IMR-90 (cell line): ENCODE measurements at places on chromosomes 2 and 18. TPM values are rescaled to one million over a fixed set of nuclear protein-coding genes. Genes with fewer than 3 reads are reported as not detected.

DNA sequence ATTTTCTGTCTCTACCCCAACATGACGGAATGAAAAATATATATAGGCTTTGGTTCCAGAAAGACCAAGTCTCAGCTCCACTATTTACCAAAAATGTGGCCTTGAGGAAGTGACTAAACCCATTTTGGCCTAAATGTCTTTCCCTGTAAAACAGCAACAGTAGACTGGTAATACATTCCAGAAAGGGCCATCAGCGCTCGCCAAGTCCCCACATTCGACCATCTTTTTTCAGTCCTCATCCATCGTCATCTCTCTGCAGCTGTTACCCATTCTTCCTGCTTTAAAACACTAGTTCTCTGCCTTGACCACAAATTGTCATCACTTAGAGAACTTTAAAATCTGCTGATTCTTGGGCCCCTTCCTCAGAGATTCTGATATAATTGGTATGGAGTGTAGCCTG, 183.8 kb upstream of the CTAGE1 start:
- DNase-seq: no peak

The MC4R gene
- 0.18 and 0.28 TPM in 2 replicates for total RNA-seq

GRCh38 chr2:40823478-40823877, 371.6 kb upstream of the SLC8A1 start:
- no peak for DNase-seq

DNA sequence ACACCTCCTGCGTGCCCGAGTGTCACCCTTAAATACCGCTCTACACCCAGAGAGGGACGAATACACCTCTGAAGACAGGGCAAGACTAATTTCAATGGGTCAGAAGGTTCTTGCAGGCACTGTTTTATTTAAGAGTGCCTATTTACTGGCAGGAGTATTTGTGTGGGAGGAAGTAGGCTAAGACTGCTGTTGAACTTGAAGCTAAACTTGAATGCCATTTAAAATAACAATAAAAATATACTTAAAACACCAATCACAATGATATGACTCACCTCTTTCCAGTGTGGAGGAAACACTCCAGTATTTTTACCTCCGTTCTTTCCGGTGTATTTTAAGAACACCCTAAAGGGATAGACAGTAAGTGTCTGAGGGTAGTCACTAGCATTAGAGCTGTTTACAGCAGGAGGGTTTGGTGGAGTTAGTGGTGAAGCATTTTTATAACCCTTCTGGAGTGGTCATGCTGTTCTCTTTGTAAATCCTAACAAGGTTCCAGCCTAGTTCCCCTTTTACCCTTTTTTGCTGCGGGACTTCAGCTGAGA, 9.6 kb upstream of the HOXD1 start:
- no peak for DNase-seq

The CHRND gene
- total RNA-seq: not detected in 2 replicates

The DUSP11 gene
- 25.6 and 28.6 TPM in 2 replicates for total RNA-seq

DNA sequence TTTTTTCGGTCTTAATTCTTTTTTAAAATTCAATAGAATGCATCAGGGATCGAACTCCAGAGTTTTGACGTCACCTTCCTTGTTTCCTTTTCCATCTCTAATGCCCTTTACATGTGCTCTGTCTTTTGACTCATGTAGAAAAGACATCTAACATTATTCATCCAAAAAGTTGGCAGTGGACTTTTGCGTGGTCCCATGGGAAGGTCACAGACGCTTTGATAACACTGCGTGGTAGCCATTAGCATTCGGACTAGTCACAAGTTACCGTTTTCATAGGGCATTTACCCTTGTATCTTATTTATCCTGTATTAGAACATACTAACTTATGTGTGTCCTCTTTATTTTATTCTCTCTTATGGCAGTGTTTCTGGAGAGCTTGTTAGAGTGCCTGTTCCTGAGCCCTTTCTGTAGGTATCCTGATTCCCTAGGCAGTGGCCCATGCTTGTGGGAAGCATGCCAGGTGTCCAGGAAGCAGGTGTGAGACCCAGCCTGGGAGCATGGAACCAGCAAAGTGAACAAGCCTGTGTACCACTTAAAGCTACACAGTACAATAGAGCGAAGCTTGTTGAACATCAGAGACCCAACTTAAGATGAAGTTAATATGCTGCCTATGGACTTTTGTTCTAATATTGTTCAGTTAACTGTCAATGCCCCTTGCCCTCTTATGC, 73.6 kb upstream of the RBM44 start:
- no peak for DNase-seq

DNA sequence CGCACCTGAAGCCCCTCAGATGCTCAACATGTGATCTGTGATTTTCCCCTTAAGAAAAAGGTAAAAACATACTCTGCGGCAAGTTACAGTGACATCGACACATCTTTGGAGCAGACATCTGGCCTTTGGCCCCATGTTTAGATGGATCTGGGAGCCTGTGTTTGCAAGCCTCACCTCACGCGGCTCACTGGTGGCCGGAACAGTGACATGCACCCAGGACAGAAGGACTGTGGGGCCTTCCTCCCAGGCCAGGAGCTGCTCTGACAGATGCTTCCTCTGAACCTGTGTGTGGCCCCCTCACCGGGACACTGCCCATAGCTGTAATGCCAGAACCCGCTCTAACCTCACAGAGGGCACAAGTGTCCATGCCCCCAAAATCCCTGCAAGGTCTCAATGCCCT, 13.1 kb downstream of the PASK start:
- DNase-seq: no peak

- DNase-seq: peak; percentile 52
Observed at GRCh38 chr2:43387092-43388062, 161.0 kb upstream of the ZFP36L2 start.

GRCh38 chr2:232537079-232537478, 2.4 kb upstream of the CHRNG start:
- DNase-seq: no peak

DNA sequence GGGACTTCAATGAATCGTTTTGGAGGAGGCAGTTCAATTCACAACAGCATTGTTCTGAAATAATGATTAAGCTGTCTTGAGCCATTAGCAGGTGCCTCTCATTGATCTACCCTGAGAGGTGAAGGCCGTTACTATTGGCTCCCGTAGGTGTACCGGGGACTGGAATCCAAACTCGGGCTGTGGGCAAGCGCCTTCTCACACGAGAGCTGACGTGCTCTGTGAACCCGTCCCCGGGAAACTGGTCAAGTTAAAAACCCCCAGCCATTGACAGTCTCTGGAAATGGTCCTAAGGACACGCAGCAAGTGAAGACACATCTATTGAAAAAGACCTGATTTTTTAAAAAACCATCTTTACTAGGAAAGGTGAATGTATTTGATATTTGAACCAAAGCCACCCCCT, 8.1 kb upstream of the NFATC1 start:
- no peak for DNase-seq

- DNase-seq: no peak
Observed at GRCh38 chr18:63892566-63892965, 5.1 kb downstream of the SERPINB2 start.

The AFG3L2 gene
- total RNA-seq: 37.6 and 65.5 TPM in 2 replicates

The RFTN2 gene
- total RNA-seq: 2.3 and 2.5 TPM in 2 replicates

- no peak for DNase-seq
Observed at GRCh38 chr18:8525692-8526091, 83.5 kb upstream of the RAB12 start.

- DNase-seq: no peak
Observed at GRCh38 chr2:71460595-71461303, 7.4 kb downstream of the DYSF start.

The MMADHC gene
- total RNA-seq: 112 and 159 TPM in 2 replicates

GRCh38 chr2:24576617-24577016, 85.6 kb downstream of the NCOA1 start:
- DNase-seq: no peak

The TRABD2A gene
- total RNA-seq: 19.7 and 20.3 TPM in 2 replicates

DNA sequence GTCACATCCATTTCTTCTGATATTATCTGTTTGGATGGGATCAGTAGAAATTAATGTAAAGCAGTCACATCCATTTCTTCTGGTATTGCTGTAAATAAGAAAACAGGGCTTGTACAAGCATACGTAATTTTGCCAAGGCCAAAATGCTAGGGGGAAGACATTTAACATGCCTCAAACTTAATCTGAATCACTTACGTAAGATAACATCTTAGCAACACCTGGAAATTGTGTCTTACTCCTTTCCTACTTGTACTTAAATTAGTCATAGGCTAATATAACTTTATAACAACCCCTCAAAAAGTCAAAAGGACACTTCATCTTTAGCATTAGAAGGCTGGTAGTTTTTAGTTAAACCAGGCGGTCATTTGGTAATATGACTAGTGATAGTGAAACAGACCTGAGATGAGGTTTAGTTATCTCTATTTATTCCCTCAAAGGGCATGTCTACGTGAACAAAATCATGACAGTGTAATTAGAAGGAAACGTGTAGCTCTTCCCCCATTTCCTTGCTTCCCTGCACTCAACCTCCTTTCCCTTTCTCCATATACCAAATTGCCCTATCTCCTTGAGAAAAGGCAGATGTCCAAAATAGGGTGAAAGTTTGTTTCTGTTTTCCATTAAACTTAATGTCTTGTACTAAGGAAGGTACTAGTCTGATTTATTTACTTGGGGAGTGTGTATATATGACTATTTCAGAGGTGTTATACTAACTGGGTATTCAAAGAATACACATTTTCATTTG, 99.3 kb upstream of the FZD5 start:
- no peak for DNase-seq

The AMER3 gene
- total RNA-seq: not detected in 2 replicates

The ANKRD53 gene
- 0.54 and 0.56 TPM in 2 replicates for total RNA-seq

DNA sequence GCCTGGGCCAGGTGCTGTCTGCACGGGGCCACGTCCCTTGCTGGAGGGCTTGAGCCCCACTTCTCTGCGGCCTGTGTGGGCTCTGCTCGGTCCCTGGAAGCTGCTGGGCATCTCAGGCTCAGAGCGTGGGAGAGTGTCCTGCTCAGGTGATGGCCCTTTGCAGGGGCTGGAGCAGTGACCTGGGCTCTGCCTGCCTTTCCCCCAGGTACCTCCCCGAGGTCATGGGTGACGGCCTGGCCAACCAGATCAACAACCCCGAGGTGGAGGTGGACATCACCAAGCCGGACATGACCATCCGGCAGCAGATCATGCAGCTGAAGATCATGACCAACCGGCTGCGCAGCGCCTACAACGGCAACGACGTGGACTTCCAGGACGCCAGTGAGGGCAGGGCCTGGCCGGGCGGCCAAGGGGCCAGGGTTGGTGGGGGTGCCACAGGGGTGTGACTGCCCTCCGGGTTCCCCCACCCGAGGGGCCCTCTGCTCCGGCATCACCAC, 29.9 kb downstream of the GPC1 start:
- no peak for DNase-seq

GRCh38 chr18:3508576-3509549, 58.9 kb downstream of the TGIF1 start:
- DNase-seq: no peak

GRCh38 chr18:67742954-67743353, 226.4 kb upstream of the DSEL start:
- peak; percentile 12 for DNase-seq

The ERMN gene
- not detected in 2 replicates for total RNA-seq

GRCh38 chr18:55289048-55289447, 298.9 kb downstream of the TCF4 start:
- DNase-seq: no peak

The UGT1A6 gene
- not detected in 2 replicates for total RNA-seq

The TMEM169 gene
- 0.54 and 0.83 TPM in 2 replicates for total RNA-seq

GRCh38 chr2:189254268-189254883, 74.8 kb upstream of the COL5A2 start:
- DNase-seq: peak; percentile 71

GRCh38 chr18:55510809-55511208, 77.2 kb downstream of the TCF4 start:
- peak; percentile 92 for DNase-seq

The CRYBA2 gene
- total RNA-seq: not detected in 2 replicates

DNA sequence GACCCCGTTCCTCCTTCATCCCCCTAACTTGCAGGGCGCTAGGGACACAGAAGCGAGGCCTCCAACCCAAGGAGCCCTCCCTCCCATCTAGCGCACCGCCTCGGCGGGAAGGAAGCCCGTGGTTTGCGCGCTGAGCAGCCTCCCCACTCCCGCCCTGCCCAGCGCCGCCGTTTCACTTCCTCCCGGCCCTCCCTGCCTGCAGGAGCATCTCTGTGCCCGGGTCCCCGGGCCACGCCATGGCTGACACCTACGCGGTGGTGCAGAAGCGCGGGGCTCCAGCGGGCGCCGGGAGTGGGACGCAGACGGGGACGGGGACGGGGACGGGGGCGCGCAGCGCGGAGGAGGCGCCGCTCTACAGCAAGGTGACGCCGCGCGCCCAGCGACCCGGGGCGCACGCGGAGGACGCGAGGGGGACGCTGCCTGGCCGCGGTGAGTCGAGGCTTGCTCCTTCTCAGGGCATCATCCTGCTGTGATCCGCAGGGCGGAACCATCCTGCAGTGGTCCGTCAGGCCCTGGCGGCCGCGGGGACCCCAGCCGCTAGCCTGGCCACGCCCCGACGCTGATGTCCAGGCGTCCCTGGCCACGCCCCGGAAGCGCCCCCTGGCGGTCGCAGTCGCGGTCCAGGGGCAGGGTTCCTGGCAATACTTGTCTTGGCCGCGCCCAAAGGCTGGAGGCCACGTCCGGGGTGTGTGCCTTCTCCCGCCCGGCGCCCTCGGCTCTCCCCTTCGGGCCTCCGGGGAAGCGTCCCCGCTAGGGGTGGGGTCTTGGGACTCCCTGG, 16.4 kb downstream of the PTPN18 start:
- DNase-seq: peak; percentile 69

GRCh38 chr2:96092951-96093350, 23.4 kb downstream of the ADRA2B start:
- no peak for DNase-seq

DNA sequence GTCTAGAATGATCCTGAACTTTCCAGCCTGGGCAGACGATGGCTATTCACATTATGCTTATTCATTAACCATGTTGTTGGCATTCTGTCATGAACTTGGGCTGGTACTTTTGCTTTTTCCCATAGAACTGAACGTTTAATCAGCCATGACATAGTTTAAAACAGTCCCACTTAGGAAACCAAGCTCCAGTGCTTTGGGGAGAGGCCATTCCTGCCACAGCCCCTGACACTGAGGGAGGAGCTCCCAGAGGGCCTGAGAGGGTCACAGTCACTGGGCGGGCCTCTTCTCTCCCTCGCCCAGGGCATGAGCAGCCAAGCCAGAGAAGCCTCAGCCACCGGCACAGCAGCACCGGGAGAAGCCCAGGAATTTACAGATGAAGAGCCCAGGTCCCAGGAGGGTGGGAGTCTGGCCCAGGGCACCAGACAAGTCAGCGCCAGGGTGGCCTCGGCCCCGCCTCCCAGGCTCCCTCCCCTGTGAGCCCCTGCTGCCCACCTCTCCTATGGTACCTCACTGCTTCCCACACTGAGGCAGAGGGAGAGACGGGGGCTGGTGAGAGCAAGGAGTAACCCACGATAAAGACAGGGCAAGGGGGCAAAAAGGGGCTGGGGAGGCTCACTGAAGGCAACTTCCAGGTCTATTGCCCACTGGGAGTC, 33.6 kb downstream of the MAL start:
- no peak for DNase-seq
